Pancreas (tissue), 10 donors: ENCODE measurements at places on chromosomes 7 and 10. TPM values are rescaled to one million over a fixed set of nuclear protein-coding genes. Genes with fewer than 3 reads are reported as not detected.

Gene NOLC1
- 27.7 TPM for total RNA-seq

GRCh38 chr7:10824154-10824553 lies 149.5 kb upstream of the PHF14 start:
- H3K27ac ChIP-seq, result no peak overlapping the region
- H3K27me3 ChIP-seq, result no peaks in the 10 kb centered on the region
- H3K4me1 ChIP-seq, result no peaks in the 10 kb centered on the region
- H3K4me3 ChIP-seq, result no peak overlapping the region
- H3K36me3 ChIP-seq, result no peaks in the 10 kb centered on the region
- DNase-seq, result no peak

- DNase-seq, result no peak
- no peaks in the 10 kb centered on the region for H3K4me1 ChIP-seq
- H3K27me3 ChIP-seq, result no peaks in the 10 kb centered on the region
- no peak overlapping the region for H3K4me3 ChIP-seq
Measured at GRCh38 chr7:157077986-157078644, 60.6 kb upstream of the UBE3C start.

DNA sequence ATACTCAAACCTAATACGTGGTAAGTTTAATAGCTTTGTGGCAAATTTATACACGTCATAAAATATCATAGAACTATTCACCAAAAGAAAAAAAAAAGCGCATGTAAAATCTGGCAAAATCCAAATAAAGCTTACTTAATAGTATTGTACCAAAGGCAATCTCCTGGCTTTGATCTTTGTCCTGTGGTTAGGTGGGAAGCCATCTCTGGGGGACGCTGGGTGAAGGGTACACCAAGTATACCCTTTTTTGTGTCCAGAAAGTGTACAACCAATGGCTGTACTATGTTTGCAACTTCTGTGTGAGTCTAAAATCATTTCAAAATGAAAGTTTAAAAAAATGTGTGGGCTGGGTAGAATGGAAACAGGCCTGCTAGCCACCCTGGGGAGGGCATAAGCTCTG lies 47.6 kb upstream of the ENO4 start:
- H3K4me3 ChIP-seq, result no peak overlapping the region
- H3K4me1 ChIP-seq, result no peaks in the 10 kb centered on the region
- H3K27ac ChIP-seq, result no peak overlapping the region
- DNase-seq, result no peak
